Femur (tissue), 1 donor: ENCODE measurements at places on chromosomes 2 and 18.

DNA sequence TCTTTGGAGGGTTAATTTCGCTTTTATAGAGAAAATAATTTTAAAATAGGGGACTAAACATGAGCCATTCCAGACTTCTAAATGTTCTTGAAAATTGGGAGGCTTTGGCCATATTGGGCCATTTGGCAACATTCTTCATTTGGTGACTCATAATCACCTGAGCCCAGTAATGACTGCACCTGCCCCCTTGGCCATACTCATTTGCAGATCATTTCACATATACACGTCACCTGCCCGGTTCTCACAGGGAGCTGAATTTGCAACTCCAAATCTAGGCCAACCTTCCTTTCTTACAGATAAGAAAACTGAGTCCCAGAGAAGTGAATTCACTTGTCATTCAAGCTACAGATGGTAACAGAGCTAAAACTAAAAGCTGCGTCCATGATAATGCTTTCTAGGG, 289.7 kb downstream of the EPHA4 start:
- no peak for DNase-seq

- no peak for DNase-seq
These were observed 54.7 kb downstream of the EML4 start for GRCh38 chr2:42223855-42224268.

DNA sequence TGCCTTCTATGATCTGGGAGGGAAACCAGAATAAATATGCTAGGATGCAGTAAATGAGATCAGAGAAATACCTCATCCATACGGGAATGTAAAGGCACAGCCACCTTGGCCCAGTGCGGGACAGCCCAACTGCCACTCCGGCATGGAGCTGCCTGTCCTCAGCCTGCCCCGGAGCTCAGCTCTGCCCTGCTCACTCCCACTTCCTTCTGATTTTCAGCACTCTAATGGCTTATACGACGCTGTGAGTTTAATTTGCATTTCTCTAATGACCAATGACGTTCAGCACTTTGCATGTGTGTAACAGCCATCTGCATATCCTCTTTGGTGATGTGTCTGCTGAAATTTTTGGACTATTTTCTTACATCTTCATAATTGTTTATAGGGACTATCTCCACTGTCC, 172.5 kb upstream of the RAB6C start:
- no peak for DNase-seq

DNA sequence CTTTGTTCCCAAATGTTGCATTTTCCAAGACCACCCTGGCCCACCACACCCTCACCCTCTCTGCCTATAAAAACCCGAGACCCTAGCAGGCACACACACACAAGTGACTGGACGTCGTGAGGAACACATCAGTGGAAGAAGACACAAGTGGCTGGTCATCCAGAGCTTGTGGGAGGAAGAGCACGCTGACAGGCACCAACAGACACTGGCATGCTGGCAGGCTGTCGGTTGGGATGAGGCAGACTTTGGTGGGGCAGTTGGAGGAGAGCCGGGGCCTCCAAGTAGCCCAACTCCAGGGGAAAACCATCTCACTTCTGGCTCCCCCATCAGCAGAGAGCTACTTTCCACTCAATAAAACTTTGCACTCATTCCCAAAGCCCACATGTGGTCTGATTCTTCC, 225.5 kb upstream of the ZEB2 start:
- DNase-seq, result no peak

DNA sequence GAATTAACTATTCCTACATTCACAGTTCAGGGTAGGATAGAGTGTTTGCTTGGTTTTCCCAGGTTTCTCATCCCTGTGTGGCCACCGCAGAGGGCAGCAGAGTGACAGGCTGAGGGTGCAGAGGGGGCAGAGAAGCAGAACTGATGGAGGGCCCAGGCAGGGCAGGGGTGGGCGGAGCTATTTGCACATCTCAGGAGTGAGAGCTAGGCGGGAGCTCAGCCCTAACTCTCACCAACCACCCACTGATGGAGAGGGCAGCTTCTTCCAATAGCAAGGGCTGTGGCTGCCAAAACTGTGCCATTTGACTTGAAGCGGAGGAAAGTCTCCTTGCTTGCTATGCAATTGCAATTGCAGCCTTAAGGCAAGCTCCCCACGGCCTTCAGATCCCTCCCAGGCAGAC, 12.0 kb upstream of the DARS1 start:
- peak; percentile 59 for DNase-seq

DNA sequence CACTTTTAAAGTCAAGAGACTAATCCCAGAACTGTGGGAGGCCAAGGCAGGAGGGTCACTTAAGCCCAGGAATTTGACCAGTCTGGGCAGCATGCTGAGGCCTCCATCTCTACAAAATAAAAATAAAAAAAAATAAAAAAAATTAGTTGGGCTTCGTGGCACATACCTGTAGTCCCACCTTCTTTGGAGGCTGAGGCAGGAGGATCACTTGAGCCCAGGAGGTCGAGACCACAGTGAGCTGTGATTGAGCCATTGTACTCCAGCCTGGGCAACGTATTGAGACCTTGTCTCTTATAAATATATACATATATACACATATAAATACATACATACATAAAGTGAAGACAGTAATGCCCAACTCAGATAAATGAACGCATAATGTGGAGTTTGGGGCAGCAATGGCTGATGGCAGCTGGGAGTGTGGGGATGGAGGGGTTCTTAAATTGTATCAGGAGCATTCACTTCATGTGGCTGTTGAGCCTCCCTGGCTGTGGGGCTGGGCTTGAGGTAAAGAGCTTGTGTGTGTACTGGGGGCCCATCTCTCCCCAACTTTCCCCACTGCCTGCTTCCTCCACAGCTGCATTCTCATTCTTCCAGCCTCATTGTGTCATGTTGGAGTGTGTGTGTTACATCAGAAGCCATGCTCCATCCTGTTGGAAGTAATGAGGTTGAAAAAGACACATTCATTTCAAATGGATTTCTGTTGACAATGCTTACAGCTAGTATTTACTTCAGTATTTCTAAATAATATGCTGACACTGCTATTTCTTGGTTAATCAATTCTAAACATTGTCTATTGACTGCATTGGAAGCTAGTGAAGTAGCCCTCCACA, 96.5 kb upstream of the HS6ST1 start:
- DNase-seq, result peak; percentile 10

DNA sequence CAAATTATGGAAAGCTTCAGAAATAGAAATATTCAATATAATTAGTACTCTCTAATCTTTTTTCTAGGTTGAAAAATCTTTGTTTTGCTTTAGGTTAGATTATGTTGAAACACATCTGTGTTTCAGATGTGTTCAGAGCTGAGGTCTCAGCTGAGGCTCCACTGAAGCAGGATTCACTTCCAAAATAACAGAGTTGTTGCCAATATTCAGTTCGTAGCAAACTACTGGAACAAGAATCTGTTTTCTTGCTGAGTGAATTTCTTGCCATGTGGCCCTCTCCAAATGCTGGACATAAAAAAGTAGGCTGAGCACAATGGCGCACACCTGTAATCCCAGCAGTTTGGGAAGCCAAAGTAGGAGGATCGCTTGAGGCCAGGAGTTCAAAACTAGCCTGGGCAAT, 8.7 kb downstream of the PHOSPHO2 start:
- DNase-seq, result peak; percentile 26

DNA sequence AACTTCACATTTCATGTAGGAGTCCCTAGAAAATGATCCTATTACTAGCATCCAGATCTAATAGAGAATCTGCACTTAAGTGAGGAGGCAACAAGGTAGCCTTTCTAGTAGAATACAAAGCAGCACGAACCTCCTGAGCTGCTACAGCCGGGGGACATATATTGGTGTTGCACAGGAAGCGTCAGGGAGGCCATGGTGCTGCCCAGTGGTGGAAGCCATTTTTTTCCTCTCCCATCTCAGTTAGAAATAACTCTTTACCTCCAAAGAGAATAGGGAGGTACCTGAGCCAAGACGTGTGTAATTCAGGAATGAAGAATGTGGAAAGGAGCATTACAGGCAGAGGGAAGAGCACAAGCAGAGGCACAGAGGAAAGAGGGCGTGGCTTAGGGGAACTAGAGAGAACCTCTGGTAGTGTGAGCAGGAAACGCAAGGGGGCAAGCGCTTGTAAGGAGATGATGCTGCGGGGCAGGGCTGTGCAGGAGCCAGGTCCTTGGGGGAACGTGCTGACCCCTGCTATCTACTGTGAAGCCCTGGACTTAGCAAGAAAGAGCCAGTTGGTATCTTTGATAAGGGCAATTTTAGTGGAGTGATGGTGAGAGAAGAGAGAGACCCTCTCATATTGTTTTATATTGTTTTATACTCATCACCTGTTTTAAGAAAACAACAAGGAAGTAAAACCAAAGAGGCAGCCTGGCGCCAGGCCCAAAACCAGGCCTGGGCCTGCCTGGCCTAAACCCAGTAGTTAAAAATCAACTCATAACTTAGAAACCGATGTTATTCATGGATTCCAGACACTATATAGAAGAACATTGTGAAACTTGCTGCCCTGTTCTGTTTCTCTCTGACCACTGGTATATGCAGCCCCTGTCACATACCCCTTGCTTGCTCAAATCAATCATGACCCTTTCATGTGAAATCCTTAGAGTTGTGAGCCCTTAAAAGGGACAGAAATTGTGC, 50.0 kb upstream of the TTC39C start:
- no peak for DNase-seq

DNA sequence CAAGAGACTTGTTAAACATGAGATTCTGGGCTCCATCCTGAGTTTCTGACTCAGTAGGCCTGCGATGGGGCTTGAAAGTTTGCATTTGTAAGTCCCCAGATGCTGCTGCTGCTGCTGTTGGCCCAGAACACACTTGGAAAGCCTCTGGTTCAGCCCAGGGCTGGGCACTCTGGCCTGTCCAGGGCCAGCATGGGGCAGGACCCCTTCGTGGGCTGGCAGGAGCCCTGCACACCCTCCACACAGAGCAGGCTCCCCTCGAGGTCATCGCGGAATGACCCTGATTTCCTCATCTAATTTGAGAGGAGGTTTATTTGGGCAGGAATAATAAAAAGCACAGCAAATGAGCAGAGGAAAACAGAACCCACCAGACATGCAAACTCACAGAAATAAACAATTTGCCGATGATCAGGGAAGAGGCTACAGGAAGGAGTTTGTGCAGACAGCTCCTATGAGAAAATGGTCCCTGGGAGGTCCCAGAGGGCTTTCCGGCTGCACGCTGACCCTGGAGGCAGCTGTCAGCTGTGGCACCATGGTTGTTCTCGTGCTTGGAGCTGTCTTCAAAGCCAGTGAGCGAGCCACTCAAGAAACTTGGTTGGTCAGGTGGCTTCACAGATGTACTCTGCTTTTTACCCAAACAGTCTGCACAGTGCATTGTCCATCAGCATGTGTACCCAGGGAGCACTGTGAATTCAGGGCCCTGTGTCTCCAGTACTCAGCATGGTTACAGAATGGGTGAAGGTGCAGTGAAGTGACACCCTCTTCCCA, 119.3 kb downstream of the GLI2 start:
- DNase-seq, result no peak

- DNase-seq, result no peak
These were observed 15.4 kb upstream of the ACYP2 start for GRCh38 chr2:54099829-54100585.

DNA sequence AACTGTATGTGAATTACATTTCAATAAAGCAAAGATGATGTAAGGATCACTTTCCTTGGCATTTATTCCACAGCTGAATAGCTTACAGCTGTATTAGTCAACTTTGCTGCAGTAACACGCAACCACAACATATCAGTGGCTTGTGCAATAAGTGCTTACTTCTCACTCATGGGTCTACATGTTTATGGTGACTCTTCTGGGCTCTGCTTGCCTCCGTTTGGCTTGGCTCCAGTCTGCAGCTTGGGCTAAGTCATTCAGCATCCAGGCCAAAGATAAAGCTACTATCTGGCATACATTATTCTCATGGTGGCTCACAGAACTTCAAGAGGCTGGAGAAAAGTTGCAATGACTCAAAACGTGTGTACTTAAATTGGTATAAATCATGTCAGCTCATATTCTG, 355.0 kb downstream of the RNF144A start:
- no peak for DNase-seq

DNA sequence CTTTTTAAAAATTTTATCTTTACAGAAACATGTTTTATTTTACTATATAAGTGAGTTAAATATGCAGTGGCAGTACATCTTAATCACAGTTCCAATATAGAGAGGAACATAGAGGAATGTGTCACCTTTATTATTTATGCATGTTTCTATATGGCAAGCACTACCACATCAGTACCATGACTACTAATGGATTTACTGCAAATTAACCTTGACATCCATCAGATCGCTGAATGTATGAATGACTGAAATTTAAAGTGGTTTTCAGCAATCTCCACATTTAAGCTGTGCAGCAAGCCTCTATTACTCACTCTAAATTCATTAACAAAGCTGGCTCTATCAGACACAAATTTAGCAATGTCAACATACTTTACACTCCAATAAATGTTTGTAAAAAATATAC, 790.6 kb downstream of the NRXN1 start:
- no peak for DNase-seq

- no peak for DNase-seq
These were observed 10.7 kb upstream of the FAHD2A start for GRCh38 chr2:95391641-95392310.

DNA sequence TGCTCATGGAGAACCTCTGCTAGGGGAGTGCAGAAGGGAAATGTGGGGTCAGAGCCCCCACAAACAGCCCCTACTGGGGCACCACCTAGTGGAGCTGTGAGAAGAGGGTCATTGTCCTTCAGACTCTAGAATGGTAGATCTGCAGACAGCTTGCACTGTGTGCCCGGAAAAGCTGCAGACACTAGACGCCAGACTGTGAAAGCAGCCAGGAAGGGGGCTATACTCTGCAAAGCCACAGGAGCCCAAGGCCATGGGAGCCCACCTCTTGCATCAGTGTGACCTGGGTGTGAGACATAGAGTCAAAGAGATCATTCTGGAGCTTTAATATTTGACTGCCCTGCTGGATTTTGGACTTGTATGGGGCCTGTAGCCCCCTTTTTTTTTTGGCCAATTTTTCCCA, 60.9 kb downstream of the RPE start:
- DNase-seq, result no peak

GRCh38 chr2:10256031-10256514, 46.6 kb upstream of the HPCAL1 start:
- DNase-seq, result no peak

GRCh38 chr2:74548285-74548899, 5.3 kb downstream of the LOXL3 start:
- no peak for DNase-seq

DNA sequence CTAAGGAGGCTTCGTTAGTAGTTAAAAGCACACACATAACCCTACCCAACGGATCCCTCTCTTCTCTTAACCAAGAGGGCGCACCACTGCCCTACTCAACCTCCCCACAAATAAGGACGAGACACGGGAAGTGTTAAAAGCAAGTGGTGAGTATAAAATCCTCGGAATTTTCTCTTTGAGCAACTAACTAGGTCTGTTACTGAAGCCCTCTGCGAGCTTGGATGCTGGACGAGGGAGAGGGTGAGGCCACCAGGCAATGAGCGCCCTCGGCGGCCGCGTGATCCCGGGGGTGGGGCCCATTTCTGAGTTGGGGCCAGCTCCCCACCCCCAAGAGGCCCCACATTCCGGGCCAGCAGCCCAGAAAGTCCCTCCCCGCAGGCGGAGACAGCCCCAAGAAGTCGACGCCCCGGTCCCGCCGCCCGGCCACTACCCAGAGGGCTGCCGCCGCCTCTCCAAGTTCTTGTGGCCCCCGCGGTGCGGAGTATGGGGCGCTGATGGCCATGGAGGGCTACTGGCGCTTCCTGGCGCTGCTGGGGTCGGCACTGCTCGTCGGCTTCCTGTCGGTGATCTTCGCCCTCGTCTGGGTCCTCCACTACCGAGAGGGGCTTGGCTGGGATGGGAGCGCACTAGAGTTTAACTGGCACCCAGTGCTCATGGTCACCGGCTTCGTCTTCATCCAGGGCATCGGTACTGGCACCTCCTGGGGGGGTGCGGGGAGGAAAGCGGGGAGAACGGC, at the start of gene CYBRD1:
Gene CYBRD1 (plus strand): TSS at position 423 of the 736 bp plus-strand sequence. CDS start 72 bp downstream, at position 495.
- DNase-seq, result peak; percentile 92

- no peak for DNase-seq
These were observed 109.2 kb downstream of the HIBCH start for GRCh38 chr2:190210471-190210870.
